ENCODE measurements at places on chromosomes 16 and 17. TPM values are rescaled to one million over a fixed set of nuclear protein-coding genes. Genes with fewer than 3 reads are reported as not detected.

Gene SPN
- total RNA-seq = 4.2 TPM

Gene GUCY2D
- total RNA-seq = not detected

Gene SLC7A5
- 140 TPM for total RNA-seq

Gene ASGR1
- total RNA-seq = 1.1 TPM

Gene SALL1
- total RNA-seq = 0.95 TPM

Gene TP53TG3
- not detected for total RNA-seq

Measured in esophagus squamous epithelium (tissue), 5 donors.